NCI-H1417 (cell line): ENCODE measurements at places on chromosomes 1 and 21.
A peak's percentile ranks its signal among the peaks of the same experiment; 100 is the strongest.

- no peak for DNase-seq
Observed at GRCh38 chr1:228554107-228554506, 66.9 kb downstream of the RNF187 start.

DNA sequence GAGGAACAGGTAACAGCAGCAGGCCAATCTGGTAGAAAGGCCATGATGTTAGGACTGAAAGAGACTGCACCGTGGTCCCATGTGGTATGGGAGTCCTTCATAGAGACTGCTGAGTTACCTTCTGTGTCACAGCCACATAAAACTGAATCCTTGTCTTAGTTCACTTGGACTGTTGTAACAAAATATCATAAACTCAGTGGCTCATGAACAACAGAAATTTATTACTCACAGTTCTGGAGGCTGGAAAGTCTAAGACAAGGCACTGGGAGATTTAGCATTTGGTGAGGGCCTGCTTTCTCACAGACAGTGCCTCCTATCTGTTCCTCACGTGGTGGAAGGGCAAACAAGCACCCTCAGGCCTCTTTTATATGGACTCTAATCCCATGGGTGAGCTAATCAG lies 67.5 kb downstream of the CD2 start:
- DNase-seq = no peak

GRCh38 chr1:208465786-208466590 lies 221.8 kb upstream of the PLXNA2 start:
- no peak for DNase-seq

DNA sequence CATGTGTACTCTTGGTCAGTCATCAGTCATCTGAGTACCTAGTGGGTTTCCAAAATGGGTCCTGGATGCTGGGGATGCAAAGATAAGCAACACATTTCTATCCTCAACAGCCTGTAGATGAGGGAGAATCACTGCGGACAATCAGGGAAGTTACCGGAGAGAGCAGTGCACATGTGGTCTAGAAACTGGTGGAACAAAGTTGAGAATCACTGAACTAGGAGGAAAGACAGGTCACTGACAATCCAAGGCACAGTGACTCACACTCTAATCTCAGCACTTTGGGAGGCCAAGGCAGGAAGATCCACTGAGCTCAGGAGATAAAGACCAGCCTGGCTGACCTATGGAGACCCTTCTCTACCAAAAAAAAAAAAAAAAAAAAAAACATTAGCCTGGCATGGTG lies 31.4 kb upstream of the LGALS8 start:
- DNase-seq = no peak

DNA sequence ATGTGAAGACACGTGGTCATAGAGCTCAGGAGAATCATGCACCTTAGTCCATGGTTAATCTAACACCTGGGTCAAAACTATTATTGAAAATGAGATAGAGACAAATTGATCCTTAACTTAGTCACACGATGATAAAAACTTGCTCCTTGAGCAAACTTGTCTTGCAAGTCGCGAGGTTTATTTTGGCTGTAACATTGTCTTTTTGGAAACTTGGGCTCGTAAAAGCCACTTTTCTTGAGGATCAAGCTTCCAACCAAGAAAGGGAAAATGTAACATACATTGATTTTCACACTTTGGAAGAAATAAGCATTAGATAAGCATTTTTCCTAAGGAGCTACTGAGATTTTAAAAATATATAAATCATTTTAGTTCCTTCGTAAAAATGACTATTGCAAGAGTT lies 19.9 kb upstream of the CENPF start:
- no peak for DNase-seq

DNA sequence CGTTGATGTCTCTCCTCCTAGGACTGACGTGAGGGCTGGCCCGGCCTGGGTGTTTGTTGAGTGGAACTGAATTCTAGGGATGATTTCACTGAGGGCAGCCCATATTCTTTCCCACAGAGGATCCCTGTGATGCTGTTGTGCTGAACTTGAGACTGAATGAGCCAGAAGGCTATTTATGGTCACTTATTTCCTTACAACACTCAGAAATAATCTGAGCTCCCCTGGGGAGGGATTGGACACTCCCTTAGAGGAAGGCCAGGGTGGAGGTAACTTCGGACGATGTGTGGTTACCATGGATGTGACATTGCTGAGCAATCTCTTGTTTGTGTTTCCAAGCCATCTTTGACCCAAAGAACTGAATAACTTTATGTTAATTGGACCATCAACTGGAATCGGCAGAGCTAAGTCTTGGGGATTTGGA lies 5.1 kb upstream of the TMCO4 start:
- DNase-seq = no peak

DNA sequence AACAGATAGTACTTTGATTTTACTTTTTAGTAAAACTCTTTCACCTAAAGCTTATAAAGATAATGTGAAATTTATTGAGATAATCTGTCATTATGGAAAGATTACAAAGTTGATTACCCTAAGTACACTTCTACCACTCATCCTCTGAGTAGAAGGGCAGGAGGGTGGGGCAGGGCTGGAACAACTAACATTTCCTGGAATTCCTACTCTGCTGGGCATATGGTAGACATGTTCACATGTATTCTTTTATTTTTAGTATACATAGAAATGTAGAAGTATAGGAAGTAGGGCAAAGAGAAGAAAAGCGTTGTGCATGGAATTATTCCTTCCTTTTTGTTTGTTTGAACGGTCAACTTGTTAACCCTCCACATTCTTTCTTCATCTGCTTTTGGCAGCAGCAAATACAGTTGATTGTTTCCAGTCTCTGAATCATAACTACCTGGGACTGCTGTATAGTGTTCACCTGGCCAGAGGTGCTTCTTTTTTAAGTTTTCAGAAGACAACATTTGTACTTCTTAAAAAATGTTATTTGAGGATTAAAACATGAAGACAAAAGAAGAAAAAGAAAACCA lies 85.1 kb downstream of the POU2F1 start:
- no peak for DNase-seq

DNA sequence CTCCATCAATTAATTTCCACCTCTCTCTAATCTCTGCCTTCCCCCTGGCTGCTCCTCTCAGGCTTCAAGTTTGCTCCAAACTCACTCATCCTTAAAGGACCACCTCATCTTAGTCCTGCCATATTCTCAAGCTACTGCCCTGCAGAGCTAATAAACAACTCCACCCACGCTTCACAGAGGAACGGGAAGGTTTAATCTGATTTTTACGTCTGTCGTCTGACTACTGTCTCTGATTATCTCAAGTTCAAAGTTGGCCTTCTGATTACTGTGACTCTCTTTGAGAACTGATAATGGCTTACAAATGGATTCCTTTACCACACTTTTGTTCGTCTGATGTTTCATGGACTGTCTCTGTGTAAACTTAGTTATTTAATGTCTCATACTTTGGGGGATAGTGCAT lies 7.6 kb upstream of the CPT2 start:
- DNase-seq = no peak

DNA sequence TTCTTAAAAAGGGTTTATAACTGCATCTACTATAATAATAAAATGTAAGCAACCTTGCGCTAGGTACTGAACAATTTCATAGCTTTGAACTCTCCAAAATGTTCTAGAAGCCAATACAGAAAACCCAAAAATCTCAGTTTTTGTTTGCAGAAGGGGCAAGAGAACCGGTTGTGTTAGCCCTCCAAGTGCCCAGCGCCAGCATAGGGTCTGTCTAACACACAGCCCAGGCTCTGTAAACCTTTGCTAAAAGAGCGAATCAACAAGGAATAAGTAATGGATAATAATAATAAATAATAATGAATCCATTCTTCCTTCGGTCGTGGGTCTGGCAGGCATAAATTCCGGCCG lies 333 bp upstream of the CHAF1B start:
- DNase-seq = no peak

- DNase-seq = no peak
Observed at GRCh38 chr1:217929213-217929885, 298.2 kb downstream of the SPATA17 start.

GRCh38 chr1:234149217-234149616 lies 224.0 kb upstream of the COA6 start:
- DNase-seq = no peak

GRCh38 chr1:111506561-111506960 lies 3.1 kb upstream of the ADORA3 start:
- DNase-seq = no peak

DNA sequence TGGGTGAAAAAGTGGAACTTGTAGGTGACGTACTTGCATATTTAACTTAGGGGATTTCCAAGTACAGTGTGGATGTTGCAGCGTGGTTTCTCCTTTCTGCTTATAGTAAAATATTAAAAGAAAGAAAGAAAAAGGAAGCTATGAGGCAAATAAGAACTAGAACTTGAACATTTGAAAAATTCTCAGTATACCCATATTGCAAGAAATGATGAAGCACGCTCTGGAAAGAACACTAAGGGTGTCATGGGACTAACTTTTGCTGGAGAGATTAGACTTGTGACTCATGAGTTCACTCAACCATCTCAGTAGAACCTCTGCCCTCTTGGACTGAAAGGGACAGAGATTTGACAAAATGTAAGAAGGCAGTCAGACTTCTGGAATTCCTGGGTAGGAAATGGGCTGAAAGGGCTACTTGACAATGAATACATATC lies 704.5 kb upstream of the ADGRL4 start:
- no peak for DNase-seq

DNA sequence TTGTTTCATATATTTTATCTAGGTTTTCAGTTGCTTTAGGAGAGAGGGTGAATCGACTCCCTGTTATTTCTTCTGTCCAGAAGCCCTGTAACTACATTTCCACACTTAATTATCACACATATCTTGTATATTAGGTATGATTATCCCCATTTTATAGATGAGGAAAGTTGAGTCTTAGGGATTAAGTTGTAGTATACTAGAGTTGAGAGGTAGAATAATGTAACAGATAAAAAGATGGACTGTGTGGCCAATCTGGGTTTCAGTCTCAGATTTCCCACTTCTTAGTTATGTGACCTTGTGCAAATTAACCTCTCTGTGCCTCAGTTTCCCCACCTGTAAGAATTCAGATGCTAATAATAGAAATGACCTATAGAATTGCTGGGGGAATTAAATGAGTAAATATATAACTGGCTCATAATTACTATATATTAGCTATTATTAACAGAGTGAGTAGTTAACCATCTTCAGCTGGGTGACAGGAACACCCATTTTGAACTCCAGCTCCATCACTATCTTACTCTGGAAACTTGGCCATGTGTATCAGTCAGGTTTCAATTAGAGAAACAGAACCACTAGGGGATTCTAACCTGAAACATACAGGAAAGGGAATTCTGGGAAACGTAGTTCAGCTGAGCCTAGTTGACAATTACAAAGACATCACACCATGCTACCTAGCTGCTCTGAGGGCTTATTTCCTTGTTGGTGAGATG lies 20.4 kb upstream of the FOXO6 start:
- no peak for DNase-seq

GRCh38 chr1:244339776-244340175 lies 111.9 kb downstream of the ADSS2 start:
- DNase-seq = no peak

GRCh38 chr21:43921571-43921978 lies 56.6 kb downstream of the AGPAT3 start:
- DNase-seq = peak; percentile 65
